Fibroblast of skin of left quadriceps (primary cell): ENCODE measurements at places on chromosomes 11 and 22.

- no peak for DNase-seq
Observed at GRCh38 chr11:5605849-5606248, 9.4 kb downstream of the TRIM6 start.

DNA sequence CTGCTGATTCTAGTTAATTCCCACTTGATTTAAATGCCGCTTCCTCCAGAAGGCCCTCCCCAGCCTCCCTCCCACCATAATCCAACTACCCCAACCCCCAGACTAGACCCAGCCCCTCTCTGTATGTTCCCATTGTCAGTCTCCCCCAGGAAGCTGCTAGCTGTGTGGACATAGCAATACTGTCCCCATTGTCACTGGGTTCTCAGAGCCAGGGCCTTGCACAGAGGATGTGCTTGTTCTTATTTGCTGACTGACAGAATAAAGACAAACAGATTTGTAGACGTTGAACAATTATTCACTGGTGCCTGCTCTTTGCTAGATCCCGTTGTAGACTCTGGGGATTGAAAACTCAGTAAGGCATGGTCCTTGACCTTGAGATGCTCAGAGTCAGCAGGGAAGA is 45.7 kb upstream of the NAV2 start:
- DNase-seq, result no peak

GRCh38 chr11:82747471-82747870 is 13.8 kb upstream of the FAM181B start:
- no peak for DNase-seq

- no peak for DNase-seq
Observed at GRCh38 chr22:25555586-25555985, 8.9 kb upstream of the GRK3 start.

- no peak for DNase-seq
Observed at GRCh38 chr11:86175191-86175590, 69.4 kb upstream of the EED start.

DNA sequence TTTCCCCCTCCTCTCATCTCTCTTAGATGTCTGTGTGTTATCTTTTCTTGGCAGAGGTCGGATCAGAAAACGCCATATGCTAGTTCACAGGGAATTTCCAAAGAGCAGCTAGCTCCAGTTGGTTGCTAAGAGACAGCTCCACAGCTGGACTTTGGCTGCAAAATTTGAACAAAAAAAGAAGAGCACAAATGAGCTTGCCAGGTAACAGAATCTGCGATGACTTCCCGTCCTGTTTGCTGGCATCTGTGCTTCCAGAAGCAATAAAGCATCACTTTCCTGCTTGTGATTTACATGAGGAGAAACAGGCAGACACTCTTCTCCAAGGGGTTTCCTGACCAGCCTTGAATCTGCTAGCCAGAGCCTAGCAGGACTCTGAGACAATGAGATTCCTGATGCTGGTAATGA is 596.0 kb upstream of the B3GAT1 start:
- DNase-seq, result no peak

DNA sequence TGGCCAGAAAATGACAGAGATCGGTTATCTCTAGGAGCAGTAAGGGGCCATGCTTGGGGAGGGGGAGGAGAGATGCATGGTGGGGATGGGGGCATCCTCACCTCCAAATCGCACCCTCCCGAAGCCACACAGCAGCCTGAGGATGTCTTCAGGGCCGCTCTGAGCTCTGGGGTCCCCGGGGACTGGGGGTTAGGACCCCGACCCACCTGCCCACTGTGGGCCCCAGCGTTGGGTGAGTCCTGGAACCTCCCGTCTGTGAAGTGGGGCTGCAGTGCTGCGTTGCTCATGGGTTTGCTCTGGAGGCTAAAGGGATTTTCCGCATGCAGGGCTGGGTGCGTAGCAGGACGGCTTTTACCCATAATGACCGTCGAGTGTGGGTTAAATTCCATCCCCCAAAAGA is 1046.3 kb downstream of the BRD1 start:
- no peak for DNase-seq

DNA sequence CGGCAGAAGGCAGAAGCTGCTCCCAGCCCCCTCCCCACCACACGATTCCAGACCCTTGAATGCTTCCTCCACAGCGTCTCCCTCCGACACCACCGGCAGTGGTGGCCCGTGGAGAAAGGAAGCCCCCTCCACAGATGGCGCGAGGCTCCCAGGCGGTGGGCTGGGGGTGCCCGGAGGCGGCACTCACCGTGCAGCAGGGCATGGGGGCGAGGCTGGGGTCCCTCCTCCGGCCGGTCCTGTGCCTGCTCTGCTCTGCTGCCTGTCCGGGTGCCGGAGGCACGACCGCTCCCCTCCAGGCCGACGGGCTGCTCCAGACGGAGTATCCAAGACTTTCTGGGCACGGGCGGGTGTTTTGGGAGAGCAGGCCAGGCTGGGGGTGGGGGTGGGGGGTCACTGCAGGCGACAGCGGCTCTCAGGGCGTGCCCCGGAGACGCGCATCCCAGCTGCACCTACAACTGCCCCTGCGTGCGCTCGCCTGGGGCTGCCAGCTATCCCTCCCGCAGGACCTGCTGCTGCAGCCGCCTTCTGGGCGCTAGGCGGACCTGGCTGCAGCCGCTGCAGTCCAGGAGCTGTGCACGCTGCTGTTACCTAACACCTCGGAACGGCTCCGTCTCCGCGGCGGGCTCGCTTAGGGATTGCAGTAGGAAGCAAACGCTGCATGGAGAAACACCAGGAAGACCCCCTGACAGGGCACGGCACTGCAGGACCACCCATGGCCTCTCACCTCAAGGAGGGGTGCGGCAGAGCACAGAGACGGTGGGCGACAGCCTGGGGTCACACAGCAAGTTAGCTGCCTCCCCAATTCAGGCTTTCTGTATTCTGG is 15.2 kb downstream of the MRGPRG start:
- DNase-seq, result no peak

GRCh38 chr11:130166457-130166784 is 6.8 kb downstream of the ST14 start:
- DNase-seq, result peak; percentile 52

GRCh38 chr22:49240016-49240380 is 587.7 kb downstream of the BRD1 start:
- DNase-seq, result no peak

- DNase-seq, result no peak
Observed at GRCh38 chr22:20182365-20182764, 31.5 kb upstream of the CCDC188 start.
